ENCODE measurements at places on chromosomes 6 and 20. TPM values are rescaled to one million over a fixed set of nuclear protein-coding genes. Genes with fewer than 3 reads are reported as not detected.

The SPINT4 gene
- total RNA-seq, result not detected

The ULBP3 gene
- 18.3 TPM for total RNA-seq

The SEMG1 gene
- total RNA-seq, result not detected

The AVP gene
- not detected for total RNA-seq

- no peak for DNase-seq
These were observed 24.5 kb upstream of the RTF2 start for GRCh38 chr20:56443654-56444540.

GRCh38 chr20:61684583-61685235 is 381.0 kb downstream of the TAF4 start:
- DNase-seq, result no peak

- no peak for DNase-seq
These were observed 3.5 kb downstream of the TENT5A start for GRCh38 chr6:81748994-81749393.

DNA sequence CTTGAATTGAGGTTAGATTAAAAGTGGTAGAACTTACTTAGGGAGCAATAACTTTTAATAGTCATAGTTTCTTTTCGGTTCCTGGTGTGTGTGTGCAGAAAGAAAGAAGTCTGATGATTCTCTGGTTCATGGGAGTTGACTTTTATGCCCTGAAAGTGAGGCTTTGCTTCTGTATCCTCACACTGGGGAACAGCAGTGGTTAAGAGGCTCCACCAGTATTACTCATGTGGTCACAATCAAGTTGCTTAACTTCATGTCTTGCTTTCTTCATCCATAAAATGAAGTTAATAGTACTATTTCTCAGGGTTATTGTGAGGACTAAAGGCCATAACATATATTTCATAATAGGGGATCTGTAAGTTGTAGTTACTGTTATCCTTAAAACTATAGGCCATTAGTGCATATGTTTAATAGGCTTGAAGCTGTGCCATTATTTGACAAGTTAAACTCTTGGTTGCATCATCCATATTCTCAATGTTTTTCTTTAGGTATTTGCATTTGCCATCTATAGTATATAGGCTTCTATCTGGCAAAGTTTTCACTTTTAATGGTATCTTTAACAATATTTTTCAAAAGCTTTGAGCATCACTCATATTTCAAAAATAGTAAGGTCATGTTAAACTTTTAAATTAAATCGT is 262.4 kb downstream of the PLCB1 start:
- peak; percentile 37 for DNase-seq

GRCh38 chr6:79240509-79240908 is 6.0 kb upstream of the HMGN3 start:
- DNase-seq, result no peak

DNA sequence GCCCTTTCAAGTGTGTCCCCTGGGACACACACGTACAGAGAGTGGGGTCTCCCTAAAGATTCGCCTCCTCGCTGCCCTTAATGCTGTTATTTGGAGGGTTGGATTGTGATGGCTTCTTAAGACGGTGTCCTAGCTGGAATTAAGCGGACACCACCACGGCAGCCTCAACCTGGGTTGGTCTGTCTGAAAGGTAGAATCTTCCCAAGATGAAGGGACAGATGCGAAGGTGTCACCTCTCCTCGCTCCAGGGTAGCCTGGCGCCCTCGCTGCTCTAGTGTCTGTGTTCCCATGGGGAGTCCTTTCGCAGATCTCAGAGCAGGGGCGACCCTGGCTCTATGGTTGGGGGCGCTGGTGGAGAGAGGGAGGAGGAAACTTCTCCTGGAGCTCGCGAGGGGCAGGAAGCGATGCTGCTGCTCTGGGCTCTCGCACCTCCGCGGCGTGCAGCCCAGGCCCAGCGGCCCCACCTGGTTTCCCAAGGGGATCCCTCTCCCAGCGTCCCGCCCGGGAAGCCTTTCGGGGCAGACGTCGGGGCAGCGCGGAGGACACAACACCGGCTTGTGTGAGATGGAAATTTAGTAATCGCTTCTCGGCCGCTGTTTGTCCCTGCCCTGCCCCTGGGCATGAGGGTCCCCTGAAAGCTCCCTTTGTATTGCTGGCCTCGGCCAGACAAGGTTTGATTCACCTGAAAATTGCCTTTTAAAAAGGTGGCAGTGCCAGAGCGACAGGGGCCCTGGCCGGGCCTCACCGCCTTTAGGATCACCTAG is 1.7 kb downstream of the RSPO3 start:
- DNase-seq, result no peak

- DNase-seq, result no peak
These were observed 1.4 kb downstream of the NPBWR2 start for GRCh38 chr20:64105846-64106434.

- DNase-seq, result peak; percentile 17
These were observed 52.9 kb upstream of the MLN start for GRCh38 chr6:33856655-33857054.

GRCh38 chr20:43736588-43737158 is 9.9 kb upstream of the GTSF1L start:
- no peak for DNase-seq

- no peak for DNase-seq
These were observed 461.3 kb downstream of the GJA1 start for GRCh38 chr6:121896771-121897170.

DNA sequence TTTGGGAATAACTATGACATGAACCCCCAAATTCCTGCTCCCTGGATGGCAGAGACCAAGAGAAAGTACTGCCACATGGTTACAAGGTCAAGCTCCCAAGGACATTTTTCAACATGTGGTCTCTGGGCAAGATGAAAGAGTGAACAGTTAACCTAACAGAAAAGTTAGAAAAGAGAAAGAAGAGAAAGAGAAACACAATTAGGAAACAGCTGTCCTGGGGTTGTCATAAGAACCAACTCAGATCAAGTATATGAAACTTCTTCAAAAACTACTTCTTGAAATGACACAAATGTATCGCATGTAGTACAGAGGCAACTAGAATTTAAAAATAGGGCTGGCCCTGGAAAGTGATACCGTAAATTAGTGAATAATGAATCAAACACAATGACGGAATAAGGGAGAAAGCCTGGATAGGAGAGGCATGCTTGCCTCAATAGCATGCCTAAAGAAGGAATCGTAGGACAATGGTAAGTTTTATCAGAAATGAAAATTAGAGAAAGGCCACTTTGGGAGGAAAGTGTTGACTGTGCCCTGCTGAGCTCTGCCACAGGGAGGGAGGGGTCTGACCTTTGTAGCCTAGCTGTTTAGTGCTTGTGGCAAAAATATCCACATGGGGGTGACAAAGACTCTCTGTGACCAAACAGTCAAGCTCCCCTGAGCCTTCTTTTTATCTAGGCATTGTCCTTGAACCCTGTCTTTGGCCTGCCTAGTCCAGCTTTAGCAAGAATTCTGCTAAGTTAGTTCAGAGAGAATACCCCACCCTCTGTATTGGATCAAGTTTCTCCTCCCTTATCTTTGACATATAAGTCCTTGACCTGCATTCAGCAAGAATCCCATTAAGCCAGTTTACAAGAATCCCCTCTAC is 4.3 kb upstream of the DCBLD1 start:
- peak; percentile 30 for DNase-seq

GRCh38 chr20:53718142-53719021 is 124.7 kb upstream of the ZNF217 start:
- DNase-seq, result no peak

DNA sequence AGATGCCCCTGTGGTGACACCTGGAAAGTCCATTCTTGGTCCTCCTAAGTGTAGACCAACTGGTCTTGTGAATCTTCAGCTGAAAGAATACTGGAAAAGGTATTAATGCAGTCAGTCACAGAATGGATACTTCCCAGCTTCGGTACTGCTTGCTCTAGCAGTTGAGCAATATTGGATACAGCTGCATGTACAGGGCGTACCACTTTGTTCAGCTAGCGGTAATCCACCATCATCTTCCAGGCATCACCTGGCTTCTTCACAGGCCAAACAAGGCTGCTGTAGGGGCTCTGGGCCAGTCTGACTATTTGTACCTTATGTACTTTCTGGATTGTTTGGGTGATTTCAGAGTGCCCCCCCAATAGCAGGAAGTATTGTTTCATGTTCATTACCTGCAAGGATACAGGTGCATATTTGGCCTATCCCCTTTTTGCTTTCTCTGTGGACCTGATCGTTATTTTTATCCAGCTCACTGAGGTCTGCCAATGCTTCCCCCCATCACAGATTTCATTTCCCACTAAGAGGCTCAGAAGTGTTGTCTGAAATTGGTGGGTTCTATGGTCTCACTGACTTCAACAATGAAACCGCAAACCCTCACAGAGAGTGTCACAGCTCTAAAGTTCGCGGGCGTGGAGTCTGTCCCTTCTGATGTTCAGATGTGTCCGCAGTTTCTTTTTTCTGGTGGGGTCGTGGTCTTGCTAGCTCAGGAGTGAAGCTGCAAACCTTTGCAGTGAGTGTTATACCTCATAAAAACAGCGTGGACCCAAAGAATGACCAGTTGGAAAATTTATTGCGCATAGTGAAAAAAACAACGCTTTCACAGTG is 52.2 kb downstream of the TRIM27 start:
- DNase-seq, result peak; percentile 46

DNA sequence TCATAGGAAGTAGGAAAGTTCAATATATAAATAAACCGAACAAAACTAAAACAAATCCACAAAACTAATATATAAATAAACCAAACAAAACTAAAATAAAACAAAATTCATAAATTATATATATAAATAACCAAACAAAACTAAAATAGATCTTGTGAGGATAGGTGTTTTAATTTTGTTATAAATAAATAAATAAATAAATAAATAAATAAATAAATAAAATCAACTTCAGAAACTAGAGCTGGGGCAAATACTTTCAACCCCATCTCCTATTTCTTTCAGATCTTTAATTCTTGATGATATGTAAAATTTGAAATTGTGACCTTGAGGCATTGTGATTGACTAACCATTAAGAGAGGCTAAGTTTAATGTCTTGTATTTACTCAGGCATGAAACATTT is 416.1 kb downstream of the SAMD5 start:
- no peak for DNase-seq

GRCh38 chr6:26660000-26660361 is 435 bp upstream of the ZNF322 start:
- no peak for DNase-seq

DNA sequence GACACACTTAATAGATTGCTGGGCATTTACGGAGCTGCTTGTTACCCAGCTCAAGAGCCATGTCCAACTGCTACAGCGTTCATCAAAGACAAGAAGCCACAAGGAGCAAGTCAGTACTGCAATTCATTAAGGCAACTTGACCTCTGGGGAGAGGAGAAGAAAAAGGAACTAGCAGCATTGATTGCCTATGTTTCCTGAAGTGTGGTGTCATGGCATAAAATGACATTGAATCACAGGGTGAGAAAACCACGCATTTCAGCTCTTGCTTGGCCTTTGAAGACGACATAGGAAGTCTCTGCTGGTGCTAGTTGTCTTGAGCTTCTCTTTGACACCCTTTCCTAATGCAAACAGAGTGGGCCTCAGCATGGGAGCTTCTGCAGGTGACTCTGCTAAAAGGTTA is 139.1 kb downstream of the CDH26 start:
- DNase-seq, result no peak
